Forelimb muscle (tissue), 1 donor: ENCODE measurements at places on chromosomes 11 and 22.

GRCh38 chr11:8019314-8020243 is 32.4 kb downstream of the EIF3F start:
- DNase-seq = no peak

GRCh38 chr11:125365196-125365931 is 130.7 kb downstream of the FEZ1 start:
- no peak for DNase-seq

DNA sequence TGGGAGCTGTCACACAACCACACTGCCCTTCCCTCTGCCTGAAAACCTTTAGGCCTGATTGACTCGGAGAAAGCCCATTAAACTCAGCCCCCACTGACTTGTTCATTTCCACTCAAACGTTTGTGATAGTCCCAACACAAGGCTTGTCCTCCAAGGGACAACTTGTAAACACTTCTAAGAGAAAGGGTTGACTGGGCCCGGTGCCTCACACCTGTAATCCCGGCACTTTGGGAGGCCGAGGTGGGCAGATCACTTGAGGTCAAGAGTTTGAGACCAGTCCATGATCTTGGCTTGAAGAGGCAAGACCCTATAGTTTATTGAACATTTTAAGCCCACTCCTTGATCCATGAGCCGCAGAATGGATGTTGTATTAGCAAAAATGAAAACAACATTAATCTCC is 63.3 kb upstream of the PRODH start:
- DNase-seq = no peak

GRCh38 chr11:35084817-35085440 is 54.0 kb upstream of the CD44 start:
- no peak for DNase-seq

GRCh38 chr11:19698493-19699292 is 13.9 kb upstream of the NAV2 start:
- DNase-seq = no peak
